ENCODE measurements at places on chromosomes 7 and 10.

DNA sequence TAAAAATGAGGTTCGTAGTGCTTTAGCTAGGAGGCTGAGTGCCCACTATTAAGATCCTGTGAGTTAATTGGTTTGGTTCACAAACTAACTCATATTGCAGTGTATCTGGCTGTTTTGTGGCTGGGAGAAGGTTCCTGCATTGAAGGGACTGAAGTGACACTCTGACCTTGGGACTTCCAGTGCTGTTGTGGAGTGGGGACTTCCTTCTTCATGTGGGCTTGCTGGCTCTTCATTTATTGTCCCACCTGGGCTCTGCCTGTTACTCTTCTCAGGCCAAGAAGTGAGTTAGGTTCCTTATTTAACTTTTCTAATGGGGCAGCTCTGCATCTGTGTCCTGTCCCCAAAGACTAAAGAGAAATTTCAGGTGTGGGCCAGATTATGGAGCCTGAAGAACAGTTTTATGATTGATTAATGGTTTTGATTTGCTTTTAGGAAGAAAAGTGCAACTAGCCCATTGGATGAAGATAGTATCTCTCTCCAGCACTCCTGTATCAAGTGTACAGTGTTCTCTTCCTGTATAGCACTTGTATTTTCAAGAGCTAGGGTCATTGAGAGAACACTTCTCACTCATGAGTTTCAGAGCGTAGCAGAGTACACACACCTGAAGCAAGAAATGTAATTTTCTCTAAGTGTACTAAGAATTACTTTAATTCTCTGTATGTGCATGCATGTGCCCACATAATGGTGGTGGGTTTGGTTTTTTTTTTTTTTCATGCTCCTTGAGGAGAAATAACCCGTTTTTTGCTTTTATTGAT is 54.8 kb downstream of the AUTS2 start:
- no peak for DNase-seq

- no peak for DNase-seq
Measured at GRCh38 chr7:151005566-151005965, 14.7 kb downstream of the NOS3 start.

DNA sequence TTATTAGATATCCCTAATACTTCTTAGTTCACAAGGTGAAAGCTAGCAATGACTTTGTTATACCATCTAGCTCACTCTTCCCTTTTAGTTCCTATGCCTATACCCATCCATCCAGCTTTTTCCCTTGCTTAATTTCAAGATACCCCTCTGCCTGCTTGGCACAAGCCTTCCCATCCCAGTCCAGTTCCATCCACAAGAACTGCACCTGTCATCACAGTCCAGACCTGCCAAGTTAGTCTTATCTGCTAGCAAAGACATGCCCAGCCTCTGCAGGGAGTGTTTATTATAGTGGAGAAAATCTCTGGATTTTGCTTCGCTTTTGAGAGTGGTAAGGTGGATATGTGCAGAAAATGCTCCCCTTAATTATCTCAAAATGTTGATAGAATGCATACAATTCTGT is 158.2 kb downstream of the ST7 start:
- DNase-seq = no peak

DNA sequence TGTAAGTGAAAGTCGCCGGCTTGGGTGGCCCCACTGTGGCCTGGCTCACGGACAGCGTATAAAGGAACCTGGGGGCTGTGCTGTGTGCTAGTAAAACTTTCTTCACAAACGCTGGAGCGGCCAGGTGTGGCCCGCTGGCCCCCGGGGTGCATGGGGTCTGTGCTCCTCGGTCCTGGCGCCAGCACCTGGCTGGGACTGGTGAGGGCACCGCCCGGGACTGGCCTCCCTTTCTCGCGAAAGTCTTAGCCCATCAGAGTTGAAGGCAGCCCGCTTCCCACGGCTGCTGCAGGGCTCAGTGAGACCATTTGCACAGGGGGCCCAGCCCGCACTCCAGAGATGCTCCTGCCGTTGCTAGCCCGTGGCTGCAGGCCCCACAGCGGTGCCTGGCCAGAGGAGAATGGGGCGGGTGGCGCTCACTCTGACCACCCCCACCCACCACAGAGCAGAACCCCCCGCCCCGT is 5.8 kb downstream of the PWWP2B start:
- no peak for DNase-seq

- DNase-seq = no peak
Measured at GRCh38 chr10:104613406-104613805, 27.7 kb upstream of the SORCS3 start.

DNA sequence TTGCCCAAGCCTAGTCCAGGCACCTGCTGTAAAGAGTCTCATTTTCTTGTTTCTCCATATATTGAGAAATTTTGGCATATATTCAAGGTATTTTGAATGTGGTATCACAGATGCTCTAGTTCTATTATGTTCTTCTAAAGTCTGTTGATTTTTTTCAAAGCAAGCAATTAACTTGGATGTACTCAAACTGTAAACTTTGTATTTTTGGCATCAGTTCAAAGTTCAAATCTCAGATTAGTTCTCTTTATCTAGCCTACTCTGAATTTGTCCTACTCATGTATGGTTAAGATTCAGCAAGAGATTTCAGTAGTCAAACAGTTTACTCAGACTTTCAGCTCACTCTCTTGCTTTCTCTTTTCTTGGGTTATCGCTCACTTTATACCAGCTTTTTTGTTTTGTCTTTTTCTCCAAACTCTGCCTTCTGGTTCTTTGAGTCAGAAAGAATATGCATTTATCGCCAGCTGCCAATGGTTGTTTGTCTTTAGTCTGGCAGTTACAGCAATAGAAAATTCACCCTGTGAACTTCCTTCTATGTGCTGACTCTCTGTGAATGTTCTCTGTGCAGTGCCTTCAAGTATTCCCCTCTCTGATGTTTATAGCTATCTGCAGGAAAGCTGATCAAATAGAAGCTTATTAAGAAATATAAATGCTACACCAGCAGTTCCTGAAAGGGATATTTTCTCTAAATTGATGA is 56.0 kb downstream of the ANKRD7 start:
- DNase-seq = no peak

- DNase-seq = no peak
Measured at GRCh38 chr7:73628504-73628903, 4.2 kb upstream of the MLXIPL start.

- no peak for DNase-seq
Measured at GRCh38 chr7:42550706-42551470, 313.9 kb upstream of the GLI3 start.

GRCh38 chr10:13390604-13391522 is 42.8 kb upstream of the SEPHS1 start:
- DNase-seq = peak; percentile 40

- DNase-seq = no peak
Measured at GRCh38 chr7:129285111-129285510, 60.3 kb downstream of the AHCYL2 start.

- DNase-seq = no peak
Measured at GRCh38 chr7:152937282-152937681, 177.7 kb downstream of the ACTR3B start.

DNA sequence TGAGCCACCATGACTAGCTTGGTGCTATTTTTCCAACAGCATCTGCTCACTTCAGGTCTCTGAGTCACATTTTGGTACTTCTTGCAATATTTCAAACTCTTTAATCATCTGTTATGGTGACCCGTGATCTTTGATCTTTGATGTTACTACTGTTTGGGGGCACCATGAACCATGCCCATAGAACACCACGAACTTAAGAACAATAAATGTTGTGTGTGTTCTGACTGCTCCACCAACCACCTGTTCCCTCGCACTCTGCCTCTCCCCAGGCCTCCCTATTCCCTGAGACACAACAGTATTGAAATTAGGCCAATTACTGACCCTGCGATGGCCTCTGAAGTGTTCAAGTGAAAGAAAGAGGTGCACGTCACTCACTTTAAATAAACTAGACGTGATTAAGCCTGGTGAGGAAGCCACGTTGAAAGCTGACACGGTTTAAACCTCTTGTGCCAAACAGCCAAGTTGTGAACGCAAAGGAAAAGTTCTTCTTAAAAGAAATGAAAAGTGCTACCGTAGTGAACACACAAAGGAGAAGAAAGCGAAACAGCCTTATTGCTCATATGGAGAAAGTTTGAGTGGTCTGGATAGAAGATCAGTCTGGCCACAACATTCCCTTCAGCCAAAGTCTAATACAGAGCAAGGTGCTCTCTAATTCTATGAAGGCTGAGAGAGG is 27.2 kb upstream of the ATP6V0A4 start:
- no peak for DNase-seq

DNA sequence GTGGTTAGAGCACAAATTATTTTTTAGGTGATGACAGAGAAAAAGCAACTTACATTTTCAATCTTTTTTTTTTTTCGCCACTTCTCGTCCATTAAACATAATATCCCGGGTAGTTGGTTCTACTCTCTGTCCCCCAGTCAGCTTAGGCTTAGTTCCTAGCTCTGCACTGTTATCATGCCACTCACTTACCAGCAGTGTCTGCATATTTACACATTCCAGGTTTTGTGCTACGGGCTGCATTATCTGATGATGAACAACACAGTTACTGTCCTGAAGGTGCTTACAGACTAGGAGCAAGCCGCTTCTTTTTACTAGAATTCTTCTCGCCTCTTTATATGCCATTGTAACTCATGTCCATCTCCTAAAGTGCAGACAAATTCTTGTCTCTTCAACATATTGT is 121.8 kb upstream of the NPVF start:
- no peak for DNase-seq

GRCh38 chr10:63977329-63977923 is 456.2 kb downstream of the REEP3 start:
- DNase-seq = peak; percentile 63

DNA sequence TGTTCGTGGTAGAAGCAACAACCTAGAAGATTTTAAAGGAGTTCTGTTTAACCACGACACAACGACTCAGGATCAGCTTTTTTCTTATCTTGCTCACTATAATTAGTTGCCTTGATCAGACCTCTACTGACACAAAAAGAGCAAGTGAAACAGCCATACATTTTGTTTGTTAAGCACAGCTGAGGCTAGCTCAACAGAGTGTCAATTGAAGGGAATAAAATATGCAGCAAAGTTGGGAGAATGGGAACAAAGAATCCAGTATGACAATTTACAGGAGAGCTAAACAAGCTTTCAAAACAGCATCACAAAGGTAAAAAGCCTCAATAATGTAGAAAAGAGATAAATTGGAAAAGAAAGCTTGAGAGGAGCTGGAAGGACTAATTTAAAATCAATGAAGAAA is 40.5 kb upstream of the HERPUD2 start:
- DNase-seq = no peak

DNA sequence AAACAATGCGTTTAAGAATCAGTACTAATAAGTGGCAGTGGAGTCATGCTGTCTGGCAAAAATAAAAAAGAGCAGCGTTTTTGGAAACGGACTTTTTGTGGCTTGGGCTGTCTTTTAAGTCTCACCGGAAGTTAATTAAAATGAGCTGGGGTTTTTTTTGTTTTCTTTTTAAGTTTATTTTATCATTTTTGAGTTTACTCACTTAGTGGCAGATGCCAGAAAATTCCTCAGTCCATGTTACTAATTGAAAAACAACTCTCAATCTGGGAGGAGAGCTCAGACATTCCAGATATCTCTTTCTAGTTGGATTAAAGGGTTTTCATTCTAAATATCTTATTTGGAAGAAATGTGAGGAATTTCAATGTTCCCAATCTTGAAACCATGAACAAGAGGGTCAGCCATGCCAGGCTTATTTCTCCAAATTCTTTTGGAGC is 133.8 kb upstream of the AGR3 start:
- no peak for DNase-seq

- DNase-seq = no peak
Measured at GRCh38 chr7:105210721-105211205, 178.0 kb downstream of the SRPK2 start.

Measured in H9 (cell line).